GM19239 (cell line): ENCODE measurements at places on chromosomes 13 and 19.

- no peak for DNase-seq
Observed at GRCh38 chr19:30360376-30361106, 11.6 kb upstream of the ZNF536 start.

DNA sequence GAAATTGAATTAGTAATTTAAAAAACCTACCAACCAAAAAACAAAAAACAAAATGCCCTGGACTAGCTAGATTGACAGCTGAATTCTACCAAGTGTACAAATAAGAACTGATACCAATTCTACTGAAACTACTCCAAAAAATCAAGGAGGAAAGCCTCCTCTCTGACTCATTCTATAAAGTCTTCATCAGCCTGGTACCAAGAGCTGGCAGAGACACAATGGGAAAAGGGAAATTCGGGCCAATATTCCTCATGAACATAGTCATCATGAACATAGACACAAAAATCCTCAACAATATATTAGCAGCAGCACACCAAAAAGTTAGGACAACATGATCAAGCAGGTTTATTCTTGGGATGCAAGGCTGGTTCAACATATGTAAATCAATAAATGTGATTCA is 2667.7 kb upstream of the PCDH20 start:
- no peak for DNase-seq

DNA sequence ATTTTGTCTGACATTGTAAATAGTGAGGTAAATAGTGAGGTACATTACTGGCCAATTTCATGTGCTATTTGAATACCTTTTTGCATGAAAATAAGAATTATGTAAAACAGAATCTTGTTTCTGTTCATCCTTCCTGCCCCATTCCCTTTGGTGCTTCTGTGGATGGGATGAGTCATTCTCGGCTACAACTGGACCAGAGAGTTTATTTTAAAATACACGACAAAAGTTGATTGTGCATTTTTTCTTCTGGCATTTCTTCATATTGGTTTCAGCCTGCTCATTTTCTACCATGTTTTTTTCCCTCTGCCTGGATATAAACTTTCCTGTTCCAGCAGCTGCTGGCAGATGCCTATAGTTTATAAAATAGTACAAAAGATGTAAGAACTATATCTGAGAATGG is 107.5 kb downstream of the CYSLTR2 start:
- no peak for DNase-seq

DNA sequence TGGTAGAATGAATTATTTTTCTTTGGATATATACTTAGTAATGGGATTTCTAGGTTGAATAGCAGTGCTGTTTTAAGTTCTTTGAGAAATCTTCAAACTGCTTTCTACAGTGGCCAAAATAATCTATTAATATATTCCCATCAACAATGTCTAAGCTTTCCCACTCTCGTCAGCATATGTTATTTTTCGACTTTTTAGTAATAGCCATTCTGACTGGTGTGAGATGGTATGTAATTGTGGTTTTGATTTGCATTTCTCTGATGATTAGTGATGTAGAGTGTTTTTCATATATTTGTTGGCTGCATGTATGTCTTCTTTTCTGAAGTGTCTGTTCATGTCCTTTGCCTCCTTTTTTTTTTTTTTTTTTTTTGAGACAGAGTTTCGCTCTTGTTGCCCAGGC is 90.2 kb upstream of the CSNK1A1L start:
- DNase-seq, result no peak

GRCh38 chr13:50415428-50415827 is 400.2 kb downstream of the KCNRG start:
- DNase-seq, result no peak

DNA sequence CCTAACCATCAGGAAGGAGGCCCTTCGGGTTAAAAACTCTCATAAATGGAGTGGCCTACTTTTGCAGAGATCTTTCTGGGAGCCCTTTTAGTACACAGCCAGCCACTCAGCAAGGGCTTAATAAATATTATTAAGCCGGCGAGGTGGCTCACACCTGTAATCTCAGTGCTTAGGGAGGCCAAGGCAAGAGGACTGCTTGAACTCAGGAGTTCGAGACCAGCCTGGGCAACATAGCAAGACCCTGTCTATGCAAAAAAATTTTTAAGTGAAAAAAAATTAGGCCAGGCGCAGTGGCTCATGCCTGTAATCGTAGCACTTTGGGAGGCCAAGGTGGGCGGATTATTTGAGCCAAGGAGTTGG is 810 bp upstream of the KANK2 start:
- no peak for DNase-seq
